Stimulated activated CD4-positive, alpha-beta T cell treated with anti-CD3 and anti-CD28 coated beads, Interleukin-12 subunit alpha, Interleukin-12 subunit beta, amount 100 ng/mL, for 24 hours (primary cell): ENCODE measurements at places on chromosomes 7 and 10.

GRCh38 chr10:98474628-98475027 is 27.9 kb upstream of the HPS1 start:
- no peak for DNase-seq

GRCh38 chr10:98444314-98445006 is 2.3 kb downstream of the HPS1 start:
- no peak for DNase-seq

DNA sequence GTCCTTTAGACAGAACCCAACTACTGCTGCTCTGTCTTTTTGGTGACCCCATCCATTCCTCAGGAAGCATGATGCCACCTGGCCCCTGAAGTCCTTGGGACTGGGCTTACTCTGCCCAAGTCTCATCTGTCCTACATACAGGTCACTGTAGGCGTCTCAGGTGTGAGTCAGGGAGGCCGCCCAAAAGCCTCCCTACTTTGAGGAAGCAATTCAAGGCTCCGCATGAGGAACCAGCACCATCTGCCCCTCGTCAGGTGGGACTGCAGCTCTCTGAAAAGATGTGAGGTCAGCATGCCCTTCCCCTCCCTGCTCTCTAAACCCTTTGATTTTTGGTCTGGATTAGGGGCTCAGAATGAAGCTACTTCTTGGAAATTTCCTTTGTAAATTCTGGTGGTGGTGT is 354.8 kb downstream of the CXCL12 start:
- DNase-seq: no peak

- DNase-seq: no peak
Observed at GRCh38 chr7:99876933-99877332, at the start of gene OR2AE1. TSS of gene OR2AE1 (minus strand) at chr7:99877033. CDS start at chr7:99877033, 0 bp downstream.

DNA sequence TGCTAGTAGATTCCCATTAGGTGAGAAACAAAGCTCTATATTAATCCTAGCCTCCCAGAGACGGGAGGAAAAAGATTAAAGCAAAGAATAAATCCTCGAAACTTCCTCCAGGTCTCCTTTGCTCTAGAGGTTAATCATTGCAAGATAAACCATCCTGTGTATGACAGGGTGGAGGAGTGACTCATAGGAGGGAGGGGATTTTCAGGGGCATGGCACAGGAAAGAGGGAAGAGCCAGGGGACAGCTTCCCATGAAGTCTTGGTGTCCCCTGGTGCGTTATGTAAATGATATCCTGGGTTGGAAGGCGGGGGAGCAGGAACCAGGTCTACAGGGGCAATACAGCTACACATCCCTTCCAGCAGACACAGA is 780 bp downstream of the CYP3A5 start:
- no peak for DNase-seq

GRCh38 chr7:101667399-101667798 is 38.3 kb upstream of the MYL10 start:
- DNase-seq: no peak

GRCh38 chr10:100803492-100803891 is 58.1 kb downstream of the PAX2 start:
- DNase-seq: no peak

DNA sequence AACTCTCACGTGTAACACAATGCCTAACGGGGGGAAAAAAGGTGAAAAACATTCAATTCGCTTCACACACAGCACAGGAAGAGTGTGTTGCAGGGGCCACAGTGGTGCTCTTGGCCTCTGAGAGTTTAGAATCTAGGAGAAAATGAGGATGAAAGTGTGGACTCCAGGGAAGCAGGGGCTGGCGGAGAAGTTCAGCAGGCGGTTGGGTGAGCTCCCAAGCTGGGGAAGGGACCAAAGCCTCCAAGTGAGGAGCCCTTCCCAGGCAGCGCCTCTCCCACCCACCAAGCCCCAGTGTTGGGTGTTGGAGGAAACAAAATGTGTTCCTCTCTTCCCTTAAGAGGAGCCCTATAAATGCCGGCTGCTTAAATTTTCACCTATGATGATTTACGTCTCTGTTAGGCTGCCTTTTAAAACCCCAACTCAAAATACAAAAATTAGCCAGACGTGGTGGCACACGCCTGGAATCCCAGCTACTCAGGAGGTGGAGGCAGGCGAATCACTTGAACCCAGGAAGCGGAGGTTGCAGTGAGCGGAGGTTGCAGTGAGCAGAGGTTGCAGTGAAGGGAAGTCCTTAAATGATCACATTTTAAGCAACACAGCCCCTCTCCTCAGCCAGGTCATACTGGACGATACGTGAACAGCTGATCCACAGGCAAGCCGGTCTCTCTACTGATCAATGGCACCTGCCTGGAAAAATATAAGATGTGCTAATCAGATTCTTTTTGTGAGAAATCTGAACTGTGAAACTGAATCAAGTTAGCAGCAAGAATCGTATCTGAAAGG is 735.2 kb downstream of the PARD3 start:
- DNase-seq: no peak

- no peak for DNase-seq
Observed at GRCh38 chr10:56662765-56663447, 301.8 kb upstream of the ZWINT start.

DNA sequence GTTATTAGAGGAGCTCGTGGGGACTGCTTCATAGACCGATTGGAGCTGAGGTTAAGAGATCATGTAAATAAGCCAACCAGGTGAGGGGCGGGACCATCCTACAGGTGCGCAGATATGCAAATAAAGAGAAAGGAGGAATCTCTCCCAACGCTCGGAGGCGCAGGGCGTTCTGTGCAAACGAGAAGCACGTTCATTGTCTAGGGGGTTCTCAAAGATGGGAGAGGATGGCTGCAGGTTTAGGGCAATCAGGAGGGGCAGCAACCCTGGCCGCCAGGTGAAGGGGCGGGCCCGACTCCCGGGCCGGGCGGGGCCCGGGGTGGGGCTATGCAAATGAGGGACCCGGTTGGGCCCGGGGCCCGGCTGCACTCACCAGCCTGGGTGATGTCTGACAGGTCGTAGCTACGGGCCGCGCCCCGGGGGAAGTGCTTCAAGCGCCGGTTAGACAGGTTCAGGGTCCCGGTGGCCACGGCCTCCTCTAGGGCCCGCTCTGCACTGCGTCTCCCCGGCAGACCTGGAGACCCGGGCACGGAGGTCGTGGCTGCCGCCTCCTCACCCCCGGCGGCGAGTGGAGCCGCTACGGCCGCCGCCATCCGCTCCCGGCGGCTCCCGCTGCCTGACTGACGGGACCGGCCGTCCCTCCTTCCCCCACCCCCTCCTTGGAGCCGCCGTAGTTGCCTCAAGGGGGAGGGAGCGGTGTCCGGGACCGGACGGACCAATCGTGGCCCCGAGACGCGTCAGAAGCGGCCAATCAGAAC is at the start of gene LRCH4:
Gene LRCH4 (minus strand): TSS at position 619 of the 755 bp plus-strand sequence. CDS start 29 bp downstream, at position 590.
- DNase-seq: peak; percentile 49

- no peak for DNase-seq
Observed at GRCh38 chr7:117875566-117875965, 2.3 kb upstream of the CTTNBP2 start.

GRCh38 chr7:107836237-107837144 is 33.5 kb upstream of the SLC26A3 start:
- no peak for DNase-seq

- no peak for DNase-seq
Observed at GRCh38 chr7:37320140-37320847, 128.4 kb downstream of the ELMO1 start.

DNA sequence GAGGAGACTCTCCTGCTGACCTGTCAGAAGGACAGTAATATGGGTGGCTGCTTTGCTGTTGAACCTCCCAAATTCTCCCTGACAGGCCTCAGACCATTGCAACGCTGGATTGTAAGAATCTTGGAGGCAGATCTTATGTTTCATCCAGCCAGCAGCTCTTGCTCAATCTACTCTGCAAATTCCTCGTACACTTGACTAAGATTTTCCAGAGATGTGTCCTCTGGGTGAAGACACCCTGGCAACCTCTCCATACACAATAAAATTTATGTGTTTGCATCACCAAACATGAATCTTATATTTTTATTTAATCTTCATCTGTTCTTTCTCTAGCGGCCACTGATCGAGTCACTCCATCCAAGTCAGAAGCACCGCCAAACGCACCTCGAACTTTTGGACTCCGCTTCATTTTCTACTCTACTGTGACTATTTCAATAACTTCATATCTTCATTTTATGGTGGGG is 623.1 kb downstream of the ACTR3B start:
- no peak for DNase-seq

DNA sequence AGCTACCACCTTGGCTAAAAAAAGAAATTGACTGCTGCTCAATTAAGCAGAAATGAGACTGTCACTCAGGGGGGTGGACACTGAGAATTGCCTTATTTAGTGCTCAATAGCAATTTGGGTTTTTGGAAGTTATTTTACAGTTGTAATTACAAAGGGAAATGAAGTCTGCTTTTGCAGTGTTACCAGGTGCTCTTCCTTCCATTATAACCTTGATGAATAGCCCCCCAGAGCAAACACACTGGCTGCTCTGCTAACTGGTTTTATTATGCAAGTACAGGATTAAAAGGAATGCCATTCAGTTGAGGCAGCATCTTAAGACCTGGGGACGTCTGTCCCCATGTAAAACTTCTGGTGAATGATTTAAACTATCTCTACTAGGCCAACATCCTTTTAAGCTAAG is 191.0 kb downstream of the EVX1 start:
- no peak for DNase-seq

GRCh38 chr7:106536079-106536478 is 124.9 kb downstream of the CCDC71L start:
- DNase-seq: no peak

GRCh38 chr10:130160775-130161174 is 24.6 kb downstream of the GLRX3 start:
- DNase-seq: no peak

DNA sequence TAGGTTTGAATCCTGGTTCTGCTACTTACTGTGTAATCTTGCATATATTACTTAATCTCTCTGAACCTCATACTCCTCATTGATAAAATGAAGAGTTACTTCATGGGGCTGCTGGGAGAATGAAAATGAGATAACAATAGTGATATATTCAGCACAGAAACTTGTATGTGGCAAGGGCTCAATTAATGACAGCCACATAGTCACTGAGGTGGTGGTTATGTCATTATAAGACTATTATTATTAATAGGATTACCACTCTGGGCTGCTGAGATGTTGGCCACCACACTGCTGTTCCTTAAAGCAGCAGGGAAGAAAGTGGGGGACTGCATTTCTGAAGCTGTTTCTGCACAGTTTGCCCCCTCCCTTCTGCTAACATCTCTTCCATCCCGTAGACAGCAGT is 100.4 kb upstream of the PDLIM1 start:
- no peak for DNase-seq

- no peak for DNase-seq
Observed at GRCh38 chr7:8629504-8629903, 196.1 kb downstream of the NXPH1 start.

DNA sequence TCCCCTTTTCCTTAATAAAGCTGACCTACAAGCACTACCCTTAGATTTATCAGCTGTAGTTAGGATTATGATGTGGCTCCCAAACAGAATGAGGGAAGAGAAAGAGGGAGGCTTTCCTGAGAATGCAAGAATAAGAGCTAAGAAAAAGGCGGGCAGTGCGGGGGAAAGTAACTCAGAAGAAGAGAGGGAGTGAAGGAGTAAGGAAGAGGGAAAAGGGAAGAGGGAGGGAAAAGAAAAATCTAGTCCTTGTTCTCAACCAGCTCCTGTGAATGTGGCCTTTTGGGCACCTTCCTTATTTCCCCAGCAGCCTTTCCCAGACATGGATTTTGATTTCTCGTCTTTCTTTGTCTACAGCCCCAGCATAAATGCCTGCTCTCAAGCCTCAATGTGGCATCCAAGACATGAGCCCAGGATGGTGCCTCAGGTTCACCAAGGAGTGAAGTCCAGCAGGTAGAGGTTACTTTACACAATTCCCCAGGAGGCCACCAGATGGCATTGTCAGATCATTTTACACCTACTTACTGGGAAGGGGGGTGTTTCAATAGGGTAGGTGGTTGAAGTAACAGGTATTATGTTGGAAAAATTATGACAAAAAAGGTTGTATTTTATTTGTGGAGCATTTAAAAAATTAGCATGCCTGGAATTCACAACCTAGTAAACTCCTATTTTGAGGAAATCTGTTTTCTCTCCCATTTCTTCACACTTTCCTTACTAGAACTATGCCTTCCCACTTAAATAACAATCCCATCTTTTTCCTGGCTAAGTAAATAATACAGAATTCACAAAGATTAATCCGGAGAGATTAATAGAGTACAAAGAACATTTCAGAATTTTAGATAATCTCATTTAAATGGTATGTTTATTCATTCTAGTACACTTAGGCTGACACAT is 106.5 kb downstream of the HTR7 start:
- DNase-seq: peak; percentile 23

DNA sequence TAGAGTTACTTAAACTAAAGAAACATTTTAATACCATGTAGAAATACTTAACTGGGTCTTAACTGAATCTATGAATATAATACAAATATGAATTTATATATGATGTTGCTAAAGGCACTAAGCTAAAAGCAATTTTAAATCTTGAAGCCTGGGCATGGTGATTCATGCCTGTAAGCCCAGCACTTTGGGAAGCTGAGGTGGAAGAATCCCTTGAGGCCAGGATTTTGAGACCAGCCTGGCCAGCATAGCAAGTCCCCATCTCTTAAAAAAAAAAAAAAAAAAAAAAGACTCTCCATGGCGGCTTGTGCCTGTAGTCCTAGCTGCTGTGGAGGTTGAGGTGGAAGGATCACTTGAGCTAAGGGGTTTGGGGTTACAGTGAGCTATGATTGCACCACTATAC is 95.3 kb downstream of the CCSER2 start:
- DNase-seq: no peak

- DNase-seq: no peak
Observed at GRCh38 chr7:121271916-121272315, 56.9 kb upstream of the WNT16 start.

DNA sequence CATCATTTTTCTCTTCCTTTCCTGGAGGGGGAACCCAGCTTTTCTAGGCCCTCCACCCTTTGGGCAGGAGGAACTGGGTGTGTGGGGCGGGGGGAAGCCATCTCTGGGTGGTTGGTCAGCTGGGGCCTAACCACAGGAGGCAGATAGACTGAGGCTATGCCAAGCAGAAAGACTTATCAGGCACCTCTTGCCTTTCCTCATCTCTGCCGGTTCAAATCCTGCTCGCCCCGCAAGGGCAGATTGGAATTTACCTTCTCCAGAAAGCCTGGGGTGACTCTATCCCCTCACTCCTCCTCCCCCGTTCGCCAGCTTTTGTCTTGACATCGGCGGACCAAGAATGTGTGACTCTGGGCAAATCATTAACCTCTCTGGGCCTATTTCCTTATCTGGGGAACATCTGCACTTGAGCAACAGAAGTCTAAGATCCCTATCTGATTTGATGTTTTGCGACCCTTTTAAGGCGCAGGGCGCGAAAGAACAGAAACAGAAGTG is 584 bp upstream of the GARS1 start:
- peak; percentile 4 for DNase-seq

- no peak for DNase-seq
Observed at GRCh38 chr10:88088441-88089340, 225.3 kb downstream of the PTEN start.

GRCh38 chr7:27210441-27211083 is 10.7 kb upstream of the HOXA13 start:
- peak; percentile 52 for DNase-seq
